ENCODE measurements at places on chromosomes 6 and 20. TPM values are rescaled to one million over a fixed set of nuclear protein-coding genes. Genes with fewer than 3 reads are reported as not detected.
A peak's percentile ranks its signal among the peaks of the same experiment; 100 is the strongest.

Gene GSTA2
- total RNA-seq = not detected

Gene MUCL3
- total RNA-seq = not detected

Gene ENPP5
- 9.6 TPM for total RNA-seq

Gene BPIFB1
- 158 TPM for total RNA-seq

Gene HS3ST5
- 0.21 TPM for total RNA-seq

Gene FHL5
- total RNA-seq = 1.8 TPM

Gene FERMT1
- 5.5 TPM for total RNA-seq

Gene PHACTR1
- 2.5 TPM for total RNA-seq

Gene B3GALT4
- total RNA-seq = 4.6 TPM

Gene LY6G6D
- not detected for total RNA-seq

Gene USP49
- 4.1 TPM for total RNA-seq

Gene CCN2
- 57.3 TPM for total RNA-seq

Gene MARCKS
- 127 TPM for total RNA-seq

Gene WFDC10B
- total RNA-seq = not detected

DNA sequence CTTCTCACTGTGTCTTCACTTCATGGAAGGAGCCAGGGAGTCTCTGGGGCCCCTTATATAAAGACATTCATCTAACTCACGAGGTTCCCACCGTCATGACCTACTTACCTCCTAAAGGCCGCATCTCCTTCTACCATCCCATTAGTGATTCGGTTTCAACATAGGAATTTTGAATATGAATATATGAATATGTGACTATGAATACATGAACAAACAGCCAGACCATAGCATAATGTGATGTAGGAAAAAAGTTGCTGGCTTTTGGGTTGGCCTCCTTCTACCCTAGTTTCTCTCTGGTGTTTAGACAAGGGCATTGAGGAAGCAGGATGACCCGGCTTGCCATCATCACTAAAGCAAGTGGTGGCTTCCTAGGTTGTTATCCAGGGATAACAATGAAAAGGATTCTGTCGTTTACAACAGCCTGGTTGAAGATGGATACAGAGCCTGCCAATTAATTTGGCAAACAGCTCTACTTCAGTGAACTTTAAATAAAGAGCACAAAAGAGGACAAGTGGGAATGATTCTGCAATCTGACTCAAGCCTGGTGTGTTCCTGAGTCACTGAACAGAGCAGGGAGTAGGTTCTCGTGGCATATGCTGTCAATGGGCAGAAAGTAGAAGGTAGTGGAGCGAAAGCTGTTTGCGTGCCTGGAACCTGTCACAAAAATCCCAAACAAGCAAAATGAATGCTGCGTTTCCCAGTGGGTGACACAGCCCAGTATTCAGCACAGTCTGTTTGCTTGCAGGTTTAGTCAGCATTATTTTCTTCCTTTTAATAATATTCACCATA is 44.0 kb upstream of the DOK5 start:
- no peak for DNase-seq

DNA sequence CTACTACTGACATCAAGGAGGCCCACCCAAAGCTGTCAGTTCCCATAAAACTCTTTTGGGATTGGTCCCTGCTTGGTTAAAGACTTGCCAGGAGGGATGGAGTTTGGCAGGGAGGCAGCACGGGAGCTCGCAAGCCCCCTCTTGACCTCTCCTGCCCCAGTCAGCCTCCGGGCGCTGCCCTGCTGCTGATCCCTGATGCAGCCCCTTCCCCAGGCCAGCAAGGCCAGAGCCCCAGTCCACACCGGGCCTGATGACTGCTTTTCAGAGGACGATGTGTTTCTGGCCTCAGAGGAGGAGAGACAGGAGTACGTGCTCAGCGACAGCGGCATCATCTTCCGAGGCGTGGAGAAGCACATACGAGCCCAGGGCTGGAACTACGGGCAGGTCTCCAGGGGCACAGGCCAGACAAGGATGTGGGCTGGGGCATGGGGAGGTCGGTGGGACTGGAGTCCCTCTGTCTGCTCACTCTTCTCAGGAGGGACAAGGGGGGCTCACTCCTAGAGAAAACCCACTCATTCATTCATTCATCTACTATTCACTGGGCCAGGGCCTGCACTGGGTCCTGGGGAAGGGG is 15.6 kb downstream of the TGM6 start:
- no peak for DNase-seq

DNA sequence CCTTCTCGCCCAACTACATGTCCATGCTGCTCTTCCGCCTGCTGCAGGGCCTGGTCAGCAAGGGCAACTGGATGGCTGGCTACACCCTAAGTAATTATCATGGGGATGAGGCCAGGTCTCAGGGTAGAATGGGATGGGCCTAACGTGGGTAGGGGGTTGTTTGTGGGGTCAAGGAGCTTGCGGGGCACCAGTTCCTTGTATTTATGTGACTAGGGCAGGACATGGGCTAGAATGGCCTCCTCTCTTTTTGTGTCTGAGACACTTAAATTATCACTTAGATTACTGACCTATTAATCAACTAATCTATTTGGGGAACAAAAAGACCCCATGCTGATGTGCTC is 10.7 kb downstream of the SLC22A1 start:
- DNase-seq = no peak

DNA sequence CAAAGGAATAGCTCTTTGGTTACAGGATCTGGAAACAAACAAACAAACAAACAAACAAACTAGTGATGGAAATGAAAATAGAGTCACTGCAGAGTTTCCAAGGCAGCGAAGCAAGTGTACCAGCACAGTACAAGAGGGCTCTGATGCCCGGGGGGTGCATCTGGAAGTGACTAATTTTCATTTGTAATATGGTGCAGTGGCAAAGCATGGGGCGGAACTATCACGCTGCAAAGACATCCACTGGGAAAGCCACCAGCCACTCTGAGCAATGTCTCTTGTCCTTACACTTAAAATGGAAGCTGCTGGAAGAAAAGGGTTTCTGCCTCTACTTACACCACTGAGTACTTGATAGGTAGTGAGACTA is 44.4 kb upstream of the NEDD9 start:
- no peak for DNase-seq

- no peak for DNase-seq
Observed at GRCh38 chr6:91358986-91359385, 772.1 kb upstream of the MAP3K7 start.

- DNase-seq = no peak
Observed at GRCh38 chr20:58407966-58408557, 19.0 kb downstream of the VAPB start.

DNA sequence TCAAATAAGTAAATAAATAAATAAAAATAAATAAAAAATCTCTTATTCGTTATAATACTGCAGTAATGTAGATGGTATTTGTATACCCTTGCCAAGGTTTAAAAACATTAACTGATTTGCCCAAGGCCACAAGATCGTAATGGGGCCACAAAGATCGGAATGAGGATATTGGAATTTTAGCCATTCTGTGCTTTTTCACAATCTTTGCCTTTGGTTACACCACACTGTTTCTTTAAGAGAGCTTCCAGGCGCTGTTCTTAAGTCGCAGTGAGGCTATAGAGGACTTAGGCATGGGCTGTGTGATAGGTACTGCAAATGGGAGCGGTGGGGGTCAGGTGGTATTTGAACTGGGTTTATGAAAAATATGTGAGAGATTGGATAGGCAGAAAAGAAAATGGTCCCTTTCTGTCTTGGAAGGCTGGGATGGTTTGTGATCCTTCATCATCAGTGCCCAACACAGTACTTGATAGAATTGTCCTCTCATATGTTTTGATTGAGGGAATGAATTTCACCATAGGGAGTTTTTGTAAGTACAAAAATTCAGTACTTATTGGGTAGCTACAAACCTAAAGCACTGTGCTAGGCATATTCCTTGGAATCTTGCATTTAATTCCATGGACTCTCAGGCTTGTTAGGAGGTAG is 1.4 kb downstream of the NUS1 start:
- no peak for DNase-seq

GRCh38 chr6:6565488-6565887 is 23.0 kb upstream of the LY86 start:
- no peak for DNase-seq

DNA sequence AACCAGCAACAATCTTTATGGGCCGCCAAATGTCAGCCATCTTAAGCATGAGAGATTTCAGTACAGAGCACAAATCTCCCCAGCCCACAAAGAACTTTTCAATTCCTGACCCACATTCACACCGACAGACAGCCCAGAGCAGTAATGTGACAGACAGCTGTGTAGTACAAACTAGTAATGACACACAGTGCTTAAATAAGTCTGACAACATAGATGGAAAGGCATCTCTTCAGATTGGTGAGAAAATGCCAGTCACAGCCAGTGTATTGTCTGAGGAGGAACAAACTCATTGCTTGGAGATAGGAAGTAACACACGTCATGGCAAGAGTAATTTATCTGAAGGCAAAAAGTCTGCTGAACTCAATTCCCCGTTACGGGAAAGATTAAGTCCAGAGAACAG is 36.0 kb downstream of the KIZ start:
- DNase-seq = no peak

GRCh38 chr6:13500915-13501314 is 13.5 kb upstream of the GFOD1 start:
- no peak for DNase-seq

DNA sequence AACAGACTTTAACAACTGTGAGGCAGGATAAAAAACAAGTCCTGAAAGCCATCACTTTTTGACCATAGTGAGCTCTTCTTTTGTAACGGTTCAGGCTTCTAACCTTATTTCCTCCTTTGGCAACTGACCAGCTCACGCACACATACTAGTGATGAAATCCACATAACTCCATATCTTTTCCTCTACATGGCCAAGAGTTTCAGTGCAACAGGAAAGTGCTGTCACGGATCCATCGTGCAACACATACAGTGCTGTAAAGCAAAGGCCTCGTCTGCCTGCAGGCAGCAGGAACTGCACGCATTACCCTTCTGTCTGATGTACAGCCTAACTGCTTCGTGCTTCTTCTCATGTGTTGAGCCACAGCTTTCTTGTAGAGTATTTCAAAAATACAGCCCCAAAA is 108.5 kb downstream of the EPM2A start:
- no peak for DNase-seq

DNA sequence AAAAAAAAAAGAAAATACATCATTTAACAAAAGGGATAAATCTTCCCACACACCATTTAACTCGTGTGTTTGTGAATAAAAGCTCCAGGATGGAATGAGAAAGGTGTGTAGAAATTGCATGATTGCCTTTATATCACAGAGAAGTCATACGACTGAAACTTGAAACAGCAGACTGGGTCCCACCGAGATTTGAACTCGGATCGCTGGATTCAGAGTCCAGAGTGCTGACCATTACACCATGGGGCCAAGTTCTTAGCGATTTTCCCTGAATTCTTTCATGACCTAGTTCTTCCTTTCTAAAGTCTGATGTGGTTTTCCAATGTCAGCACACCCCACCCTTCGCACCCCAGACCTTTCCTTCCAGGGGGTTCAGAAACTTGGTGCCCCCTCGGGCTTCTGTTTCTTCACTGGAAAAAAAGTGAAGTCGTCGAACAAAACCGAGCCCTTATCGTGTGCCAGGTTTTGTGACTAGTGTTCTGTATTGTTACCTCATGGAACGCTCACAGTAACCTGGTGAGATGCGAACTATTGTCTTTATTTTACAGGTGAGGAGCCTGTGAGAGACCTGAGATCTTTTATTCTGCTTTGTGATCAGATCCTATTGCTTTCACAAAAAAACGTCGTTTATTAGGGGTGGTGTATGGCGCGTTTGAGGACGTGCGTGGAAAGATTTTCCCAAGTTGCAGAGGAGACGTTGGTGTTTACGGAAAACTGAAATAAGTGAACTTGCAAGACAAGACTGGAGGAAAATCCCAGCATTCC is 120.8 kb downstream of the OR2B2 start:
- peak; percentile 89 for DNase-seq

GRCh38 chr6:17863901-17864754 is 123.3 kb downstream of the KIF13A start:
- DNase-seq = peak; percentile 73

DNA sequence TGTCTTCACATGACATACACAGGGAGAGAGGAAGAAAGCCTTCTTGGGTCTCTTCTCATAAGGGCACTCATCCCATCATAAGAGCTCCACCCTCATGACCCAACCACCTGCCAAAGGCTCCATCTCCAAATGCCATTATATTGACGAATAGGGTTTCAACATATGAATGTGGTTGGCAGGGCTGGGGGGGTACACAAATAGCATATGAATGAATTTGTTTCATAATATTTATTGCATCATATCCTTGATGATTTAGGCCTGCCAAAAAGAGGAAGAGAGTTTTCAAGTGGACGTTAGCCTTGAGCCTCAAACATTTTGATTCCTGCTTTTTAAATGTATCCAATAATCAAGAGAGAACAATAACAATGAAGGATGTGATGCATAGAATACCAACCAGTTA is 26.2 kb upstream of the OPRM1 start:
- DNase-seq = no peak

GRCh38 chr6:41021832-41022231 is 17.2 kb downstream of the UNC5CL start:
- DNase-seq = peak; percentile 61

DNA sequence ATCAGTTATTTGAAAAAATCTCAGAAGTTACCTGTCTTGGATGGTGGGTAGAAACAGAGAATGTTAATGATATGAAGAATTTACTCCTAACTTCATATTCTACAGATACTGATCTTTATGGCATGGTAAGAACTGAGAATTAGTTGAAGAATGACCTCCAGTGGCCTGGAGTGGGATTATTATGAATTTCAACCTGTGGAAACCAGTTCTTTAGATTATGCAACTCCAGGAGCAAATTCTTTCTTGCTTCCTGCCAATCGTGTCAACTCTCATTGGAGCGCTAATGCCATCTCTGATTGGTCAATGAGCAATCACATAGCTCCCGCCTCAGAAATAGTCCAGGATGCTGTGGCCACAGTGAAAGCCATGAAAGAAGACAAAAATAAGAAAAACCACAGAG is 40.6 kb downstream of the LYRM2 start:
- peak; percentile 35 for DNase-seq

GRCh38 chr20:48986899-48987298 is 59.2 kb upstream of the CSE1L start:
- no peak for DNase-seq

DNA sequence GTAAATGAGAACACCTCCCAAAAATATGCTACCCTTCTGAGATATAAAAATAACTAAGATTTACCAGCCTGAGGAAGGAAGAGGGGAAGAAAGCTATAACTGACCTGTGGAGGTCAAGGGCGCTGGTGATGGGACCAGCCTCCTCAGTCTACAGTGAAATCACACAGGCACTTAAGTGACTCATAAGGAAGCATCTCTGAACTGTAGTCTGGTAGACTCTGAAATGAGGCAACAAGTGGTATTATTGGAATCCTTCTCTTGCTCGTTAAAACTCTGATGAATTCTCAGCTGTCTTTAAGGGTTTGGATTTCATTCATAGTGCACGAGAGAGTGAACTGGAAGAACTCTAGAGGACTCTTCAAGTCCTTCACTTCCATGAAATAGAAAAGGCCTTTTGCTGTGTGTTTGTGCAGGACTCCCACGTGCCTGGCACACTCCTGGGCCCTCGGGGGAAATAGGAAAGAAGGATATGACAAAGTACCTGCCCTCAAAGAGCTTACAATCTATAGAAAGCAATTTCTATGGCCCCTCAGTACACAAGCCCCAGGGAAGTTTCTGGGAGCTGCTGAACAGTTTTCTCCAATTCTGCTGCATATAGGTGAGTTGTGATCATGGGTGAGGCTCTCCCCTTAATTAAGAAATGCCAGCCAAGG is 231.8 kb upstream of the RREB1 start:
- DNase-seq = peak; percentile 64

- no peak for DNase-seq
Observed at GRCh38 chr6:157449610-157450009, 68.6 kb downstream of the ZDHHC14 start.

- DNase-seq = no peak
Observed at GRCh38 chr20:2778602-2779321, 21.7 kb downstream of the CPXM1 start.

- DNase-seq = peak; percentile 43
Observed at GRCh38 chr6:147870506-147871110, 362.1 kb downstream of the SAMD5 start.

All from tongue (tissue), 3 donors.